ENCODE measurements at places on chromosomes 6 and 20. TPM values are rescaled to one million over a fixed set of nuclear protein-coding genes. Genes with fewer than 3 reads are reported as not detected.

The MDFI gene
- 56.9 TPM for total RNA-seq

The CDC25B gene
- 31.4 TPM for total RNA-seq

The PMEPA1 gene
- total RNA-seq, result 0.51 TPM

The DDAH2 gene
- 125 TPM for total RNA-seq

The BPIFA1 gene
- not detected for total RNA-seq

The NECAB3 gene
- 10.9 TPM for total RNA-seq

The OPRM1 gene
- not detected for total RNA-seq

The ZNF337 gene
- total RNA-seq, result 11.6 TPM

The CD2AP gene
- total RNA-seq, result 19.8 TPM

The DCDC2 gene
- not detected for total RNA-seq

The RIPPLY2 gene
- 0.51 TPM for total RNA-seq

The BEND6 gene
- total RNA-seq, result under 0.01 TPM

The TMEM200A gene
- total RNA-seq, result under 0.01 TPM

The MAS1 gene
- not detected for total RNA-seq

The PDE10A gene
- total RNA-seq, result 8.0 TPM
